ENCODE measurements at places on chromosomes 2 and 18.
A peak's percentile ranks its signal among the peaks of the same experiment; 100 is the strongest.

GRCh38 chr18:76937597-76937996, 115.2 kb downstream of the ZNF236 start:
- no peak for DNase-seq

GRCh38 chr18:505483-506122, 5.1 kb upstream of the COLEC12 start:
- no peak for DNase-seq

- DNase-seq, result no peak
These were observed 2.1 kb downstream of the FAM178B start for GRCh38 chr2:96984300-96984699.

DNA sequence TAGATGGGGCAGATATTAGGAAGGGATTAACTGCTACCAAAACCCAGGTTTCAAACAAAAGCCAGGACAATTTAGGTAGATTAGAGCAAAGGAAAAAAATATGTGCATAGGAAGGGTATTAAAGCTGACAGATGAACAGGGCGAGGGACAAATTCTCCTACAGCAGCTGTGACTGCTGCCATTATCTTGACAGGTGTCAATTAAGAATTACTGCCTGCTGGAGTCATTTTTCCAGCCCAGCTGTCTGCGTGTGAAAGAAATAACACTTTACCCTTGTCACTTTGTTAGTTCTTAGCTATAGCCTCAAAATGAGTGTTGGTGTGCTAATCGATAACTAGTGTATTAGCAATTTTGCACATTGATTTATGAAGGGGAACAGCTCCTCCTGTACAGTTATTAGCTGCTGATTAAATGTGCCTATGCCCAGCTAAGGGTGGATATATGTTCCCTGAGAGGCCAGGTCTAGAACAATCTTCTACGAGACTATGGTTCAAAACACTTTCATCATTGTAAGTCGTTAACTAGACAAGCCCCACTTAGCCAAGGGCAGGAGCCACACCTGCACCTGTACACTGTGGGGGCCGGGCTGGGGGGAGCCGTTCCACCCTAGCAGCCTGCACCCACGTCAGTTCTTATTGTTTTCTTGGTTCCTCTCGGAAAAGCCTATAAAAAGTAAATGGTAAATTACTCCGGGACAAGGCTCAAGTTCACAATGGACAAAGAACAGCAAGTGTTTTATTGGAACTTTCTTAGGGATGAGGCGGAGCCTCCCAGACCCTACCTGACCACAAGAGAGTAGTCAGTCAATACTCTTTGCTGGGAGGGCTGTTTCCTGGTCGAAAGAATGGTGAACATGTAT, 7.7 kb downstream of the TSHZ1 start:
- DNase-seq, result no peak

DNA sequence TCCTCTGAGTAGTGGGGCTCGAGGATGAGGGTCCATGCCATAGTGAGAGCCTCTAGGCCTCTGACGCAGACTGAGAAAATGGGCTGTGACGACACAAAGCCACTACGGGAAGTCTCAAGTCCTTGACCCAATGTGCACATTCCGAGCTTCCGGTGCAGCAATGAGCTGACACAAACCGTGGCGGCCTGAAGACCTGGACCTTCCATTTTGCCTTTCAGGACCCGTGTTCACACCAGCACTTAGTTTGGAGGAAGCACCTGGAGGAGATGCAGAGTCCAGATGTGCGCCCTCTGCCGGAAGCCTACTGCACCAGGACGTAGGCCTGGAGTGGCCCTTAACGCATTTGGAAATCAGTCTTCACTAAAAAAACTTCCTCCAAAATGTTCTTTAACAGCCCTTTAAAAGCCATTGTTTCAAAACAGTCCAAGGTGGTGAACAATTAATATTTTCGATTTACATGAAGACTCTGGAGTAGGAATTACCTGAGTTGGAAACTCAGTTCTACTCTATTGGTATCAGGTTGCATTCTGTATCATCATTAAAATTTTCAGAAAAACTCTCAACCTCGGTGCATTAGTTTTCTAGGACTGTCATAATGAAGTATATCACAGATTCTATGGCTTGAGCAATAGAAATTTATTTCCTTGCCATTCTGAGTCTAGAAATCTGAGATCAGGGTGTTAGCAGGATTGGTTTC, 33.9 kb downstream of the BMP10 start:
- peak; percentile 47 for DNase-seq

DNA sequence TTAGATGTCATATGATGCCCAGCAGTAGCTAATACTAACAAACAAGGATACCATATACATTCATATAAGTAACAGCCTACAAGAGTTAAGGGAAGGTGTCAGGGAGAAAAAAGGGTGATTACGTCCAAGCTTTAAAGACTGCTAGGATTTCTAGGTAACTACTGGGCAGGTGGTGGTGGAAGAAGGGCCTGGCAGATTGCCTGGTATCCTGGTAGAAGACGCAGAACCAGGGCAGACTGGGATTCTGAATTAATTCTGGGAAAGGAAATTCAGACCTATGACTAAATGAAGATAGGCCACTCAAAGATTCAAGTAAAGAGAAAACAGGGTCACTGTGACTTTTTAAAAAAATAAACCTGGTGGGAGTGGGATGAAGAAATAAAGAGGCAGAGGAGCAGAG, 31.9 kb downstream of the NDUFA10 start:
- DNase-seq, result no peak

DNA sequence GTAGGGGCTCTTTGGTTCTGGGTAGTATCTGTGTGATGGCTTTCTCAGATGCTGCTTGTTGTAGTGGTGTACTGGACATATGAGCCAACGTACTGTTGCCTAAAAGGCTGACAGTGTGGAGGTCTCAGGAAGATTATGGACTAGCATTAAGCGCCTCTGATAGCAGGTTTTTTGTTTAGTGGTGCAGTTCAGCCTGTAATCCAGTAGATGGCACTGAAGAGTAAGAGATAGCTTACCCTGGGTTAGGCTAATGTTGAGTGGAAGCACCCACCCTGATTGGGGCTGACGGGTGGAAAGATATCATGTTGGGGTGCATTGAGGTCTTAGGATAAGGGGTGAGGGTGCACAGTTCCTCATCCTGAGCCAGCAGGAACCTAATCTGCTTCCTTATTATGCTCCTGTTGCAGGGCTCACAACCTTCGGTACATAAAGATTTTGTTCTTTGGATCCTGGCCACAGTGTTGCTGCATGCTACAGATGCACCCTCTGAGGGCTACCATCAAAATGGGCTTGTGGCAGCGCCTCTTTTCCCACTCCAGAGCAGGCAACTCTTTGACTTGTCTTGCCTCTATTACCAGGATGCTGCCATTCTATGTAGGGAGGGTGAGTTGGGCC, 79.6 kb downstream of the MSTN start:
- no peak for DNase-seq

DNA sequence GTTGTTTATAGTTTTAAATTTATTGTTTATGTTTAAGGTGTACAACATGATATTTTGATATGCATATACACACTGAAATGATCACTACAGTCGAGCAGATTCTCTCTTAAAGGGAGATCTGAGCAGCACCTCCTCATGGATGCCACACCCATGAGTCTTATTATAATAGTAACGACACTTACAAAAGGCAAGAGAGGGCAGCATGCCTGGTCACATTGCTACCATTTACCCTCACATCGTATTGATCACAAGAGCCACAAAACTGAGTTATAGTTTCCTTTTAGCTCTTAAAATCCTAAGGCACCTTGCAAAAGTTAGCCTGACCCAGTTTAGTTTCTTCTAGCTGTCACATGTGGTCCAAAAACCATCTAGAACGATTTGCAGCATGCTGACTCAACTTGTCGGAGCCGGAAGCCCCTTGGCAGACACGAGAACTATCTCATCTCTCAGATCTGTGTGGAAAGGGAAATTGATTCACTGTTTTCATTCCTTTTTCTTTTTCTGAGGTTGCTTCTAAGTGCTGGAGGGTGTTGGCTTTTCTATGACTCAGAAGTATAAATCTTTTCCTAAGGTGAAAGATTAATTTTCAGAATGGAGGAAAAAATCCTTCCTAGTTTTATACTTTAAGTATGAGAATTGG, 85.3 kb downstream of the CDC42EP3 start:
- peak; percentile 76 for DNase-seq

GRCh38 chr18:7830468-7830867, 263.4 kb downstream of the PTPRM start:
- no peak for DNase-seq

GRCh38 chr18:35478520-35479435, 19.0 kb downstream of the INO80C start:
- peak; percentile 58 for DNase-seq

- no peak for DNase-seq
These were observed 42.9 kb downstream of the TMEFF2 start for GRCh38 chr2:192151853-192152252.

GRCh38 chr2:8666581-8666980, 15.3 kb upstream of the ID2 start:
- DNase-seq, result no peak

DNA sequence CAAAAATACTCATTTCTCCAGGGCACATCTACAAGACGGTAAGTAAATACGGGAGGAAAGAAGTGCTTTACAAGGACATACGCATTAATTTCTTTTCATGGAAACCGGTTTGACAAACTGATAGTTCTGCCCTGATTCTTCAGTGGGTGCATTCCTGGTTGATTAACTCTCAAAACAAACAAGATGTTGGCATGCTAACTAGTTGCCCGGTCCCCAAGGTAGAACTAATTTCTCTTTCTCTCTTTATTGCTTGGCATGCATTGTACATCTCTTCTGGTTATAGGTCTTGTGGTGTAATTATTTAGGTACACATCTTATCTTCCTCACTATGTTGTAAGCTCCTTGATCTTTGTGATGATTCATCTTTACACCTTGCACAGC, 46.9 kb upstream of the SPATS2L start:
- no peak for DNase-seq

DNA sequence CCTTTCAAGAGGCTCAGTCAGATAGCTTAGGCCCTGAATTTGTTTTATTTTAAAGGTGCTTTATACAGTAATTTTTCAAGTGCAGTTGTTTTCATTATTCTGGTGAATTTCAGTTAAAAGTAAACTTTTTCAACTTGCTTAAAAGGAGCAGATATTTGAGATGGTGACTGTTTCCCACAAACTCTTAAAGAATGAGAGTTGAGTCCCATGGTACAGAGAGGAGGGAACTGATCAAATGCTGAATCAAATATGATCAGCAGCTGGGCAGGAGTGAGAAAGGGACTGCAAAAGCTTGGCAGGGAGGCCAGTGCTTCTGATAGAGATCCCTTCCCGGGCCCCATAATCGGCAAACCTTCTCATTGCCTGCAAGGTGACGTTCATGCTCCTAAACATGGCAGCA, 91.2 kb downstream of the KCNS3 start:
- no peak for DNase-seq

- DNase-seq, result no peak
These were observed 95.8 kb downstream of the TGOLN2 start for GRCh38 chr2:85231952-85232351.

GRCh38 chr2:96969321-96969720, 17.1 kb downstream of the FAM178B start:
- DNase-seq, result no peak

GRCh38 chr2:29311458-29311857, 196.2 kb downstream of the CLIP4 start:
- DNase-seq, result no peak

GRCh38 chr2:109256921-109257320, 127.9 kb downstream of the SH3RF3 start:
- DNase-seq, result no peak

DNA sequence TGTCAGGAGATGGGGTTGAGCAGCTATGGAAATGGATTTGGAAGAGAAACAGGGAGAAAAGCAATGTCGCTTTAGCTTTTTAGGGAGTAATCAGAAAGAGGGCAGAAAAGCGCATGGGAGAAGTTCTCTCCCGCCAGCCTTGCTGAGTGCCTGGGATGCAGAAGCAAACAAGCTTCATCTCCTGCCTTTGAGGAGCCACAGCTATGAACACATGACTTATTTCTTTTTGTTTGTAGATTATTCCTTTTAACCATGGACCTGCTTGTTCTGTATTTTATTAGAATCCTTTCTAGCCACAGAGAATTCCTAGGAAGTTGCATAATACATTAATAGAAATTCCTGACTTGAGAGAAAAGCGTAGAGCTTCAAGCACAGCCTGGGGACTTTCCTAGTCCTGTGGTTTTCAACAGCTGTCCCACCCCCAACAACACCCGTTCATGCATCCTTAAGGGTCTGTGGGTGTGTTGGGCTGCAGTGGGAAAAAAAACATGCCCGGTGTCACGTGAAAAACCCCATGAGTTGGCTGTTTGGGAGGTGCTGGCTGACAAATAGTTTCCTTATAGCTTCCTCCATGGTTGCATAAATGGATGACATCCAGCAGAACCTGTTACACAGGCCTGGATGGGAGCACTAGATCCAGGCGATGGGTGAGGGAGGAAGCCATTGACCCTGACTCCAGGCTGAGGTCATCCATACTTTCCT, 14.9 kb downstream of the SLC9A4 start:
- DNase-seq, result no peak
